ENCODE measurements at places on chromosomes 3 and 15. TPM values are rescaled to one million over a fixed set of nuclear protein-coding genes. Genes with fewer than 3 reads are reported as not detected.

DNA sequence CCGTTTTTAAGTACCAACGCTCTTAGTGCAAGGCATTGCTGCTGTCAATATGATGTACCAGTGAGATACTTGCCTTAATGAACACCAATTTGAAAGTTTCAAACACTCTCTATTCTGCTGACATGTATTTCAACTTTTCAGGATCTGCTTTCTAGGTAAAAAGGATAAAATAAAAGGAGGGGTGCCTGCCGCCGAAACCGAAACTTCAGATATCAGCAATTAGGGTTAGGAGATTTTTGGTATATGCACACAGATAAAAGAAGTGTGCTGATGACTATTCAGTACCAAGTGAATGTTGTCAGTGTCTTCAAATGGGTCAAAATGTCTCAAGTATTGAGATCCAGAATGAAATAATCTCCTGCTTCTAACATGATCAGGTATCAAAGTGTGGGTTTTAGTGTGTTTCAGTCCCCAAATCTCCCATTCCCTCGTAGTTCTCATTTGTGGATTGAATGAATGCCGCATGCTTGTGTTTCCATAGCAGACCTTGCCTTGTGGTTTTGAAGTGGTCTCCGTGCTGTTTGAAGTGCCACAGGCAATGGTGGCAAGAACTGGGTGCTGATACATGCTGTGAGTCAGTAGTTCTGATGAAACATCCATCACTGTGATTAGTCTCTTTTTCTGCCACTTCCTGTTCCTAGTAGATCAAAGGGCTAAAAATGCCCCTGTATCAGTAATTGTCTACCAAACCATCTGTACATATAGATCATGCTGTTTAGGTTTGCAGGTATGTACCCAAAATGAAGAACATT, 22.5 kb downstream of the CHST14 start:
- H3K4me1 ChIP-seq, result no peaks in the 10 kb centered on the region
- H3K27ac ChIP-seq, result no peak overlapping the region
- no peak for DNase-seq
- H3K27me3 ChIP-seq, result no peaks in the 10 kb centered on the region
- no peaks in the 10 kb centered on the region for H3K36me3 ChIP-seq
- H3K4me3 ChIP-seq, result no peak overlapping the region

GRCh38 chr15:99578809-99579208, 13.0 kb downstream of the MEF2A start:
- no peak overlapping the region for H3K27ac ChIP-seq
- no peak for DNase-seq
- H3K36me3 ChIP-seq, result no peaks in the 10 kb centered on the region
- H3K27me3 ChIP-seq, result no peaks in the 10 kb centered on the region
- no peak overlapping the region for H3K4me3 ChIP-seq

DNA sequence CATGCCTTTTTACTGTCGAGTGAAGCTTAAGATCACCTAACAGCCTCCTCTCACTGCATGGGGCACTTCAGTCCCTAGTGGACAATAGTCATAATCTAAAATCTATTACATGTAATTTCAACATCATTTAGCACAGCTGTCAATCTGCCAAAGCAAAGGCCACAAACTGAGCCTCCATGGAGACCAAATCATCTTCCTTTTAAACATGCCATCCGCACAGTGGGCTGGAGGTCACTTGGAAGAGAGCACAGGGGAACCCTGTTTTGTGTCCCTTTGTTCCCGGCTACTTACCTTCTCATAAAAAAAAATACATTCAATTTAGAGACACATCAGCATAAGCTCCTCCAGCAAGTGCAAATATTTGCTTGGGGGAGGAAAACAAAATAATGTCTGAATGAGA, 167.3 kb downstream of the SQOR start:
- H3K4me1 ChIP-seq, result peaks cover 8% of the 10 kb centered on the region
- no peak overlapping the region for H3K27ac ChIP-seq
- no peaks in the 10 kb centered on the region for H3K27me3 ChIP-seq
- no peak overlapping the region for H3K4me3 ChIP-seq
- DNase-seq, result no peak
- H3K36me3 ChIP-seq, result no peaks in the 10 kb centered on the region

The HGD gene
- total RNA-seq, result 102 TPM

The WDR93 gene
- total RNA-seq, result 0.16 TPM
